ENCODE measurements at places on chromosomes 13 and 19. TPM values are rescaled to one million over a fixed set of nuclear protein-coding genes. Genes with fewer than 3 reads are reported as not detected.

- no peak for DNase-seq
Measured at GRCh38 chr13:40189898-40190630, 476.4 kb downstream of the FOXO1 start.

DNA sequence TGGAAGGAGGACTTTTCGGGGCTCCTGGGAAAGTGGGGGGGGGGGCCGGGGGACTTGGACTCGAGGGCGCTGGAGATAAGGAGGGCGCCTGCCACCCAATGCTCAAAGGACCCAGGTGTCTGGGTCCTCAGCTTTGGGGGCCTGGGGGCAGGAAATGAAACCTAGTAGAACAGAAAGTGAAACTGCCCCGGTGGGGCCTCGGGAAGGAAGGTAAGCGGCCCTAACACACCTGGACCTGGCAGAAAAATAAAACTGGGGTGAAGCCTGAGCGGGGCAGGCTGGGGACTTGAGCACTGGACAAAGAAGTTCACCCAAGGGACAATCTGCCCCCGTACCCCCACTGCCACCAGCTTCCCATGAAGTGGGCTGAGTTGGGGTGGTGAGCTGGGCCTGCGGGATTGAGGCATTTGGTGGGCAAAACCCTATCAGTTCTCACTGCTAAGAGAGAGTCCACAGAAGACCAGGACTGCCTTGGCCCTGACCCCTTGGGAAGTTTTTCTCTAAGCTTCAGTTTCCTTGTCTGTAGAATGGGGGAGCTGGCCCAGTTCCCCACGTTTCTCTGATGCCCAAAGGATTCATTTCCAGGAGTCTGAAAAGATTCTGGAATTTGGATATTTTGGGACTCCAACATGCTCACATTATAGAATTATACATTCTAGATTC, 2.3 kb downstream of the PRKD2 start:
- peak; percentile 78 for DNase-seq

- no peak for DNase-seq
Measured at GRCh38 chr13:113083402-113084061, 22.1 kb upstream of the F7 start.

DNA sequence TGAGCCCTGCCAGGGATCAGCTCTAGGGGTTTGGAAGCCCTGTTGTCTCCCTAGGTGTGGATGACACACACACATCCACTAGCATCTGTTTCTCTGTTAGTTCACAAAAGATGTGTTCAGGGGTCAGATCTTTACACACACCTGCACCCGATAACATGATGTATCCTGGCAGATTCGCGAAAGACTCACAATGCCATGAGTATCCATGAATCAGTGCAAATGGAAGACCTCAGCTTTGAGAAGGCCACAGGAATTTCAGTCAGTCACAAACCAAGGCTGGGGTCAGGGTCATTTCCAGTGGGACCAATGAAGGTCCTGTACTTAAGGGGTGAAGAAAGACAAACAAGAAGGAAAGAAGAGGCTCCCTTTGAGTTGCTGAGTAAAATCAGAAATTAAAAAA, 898.2 kb downstream of the UQCRFS1 start:
- no peak for DNase-seq

DNA sequence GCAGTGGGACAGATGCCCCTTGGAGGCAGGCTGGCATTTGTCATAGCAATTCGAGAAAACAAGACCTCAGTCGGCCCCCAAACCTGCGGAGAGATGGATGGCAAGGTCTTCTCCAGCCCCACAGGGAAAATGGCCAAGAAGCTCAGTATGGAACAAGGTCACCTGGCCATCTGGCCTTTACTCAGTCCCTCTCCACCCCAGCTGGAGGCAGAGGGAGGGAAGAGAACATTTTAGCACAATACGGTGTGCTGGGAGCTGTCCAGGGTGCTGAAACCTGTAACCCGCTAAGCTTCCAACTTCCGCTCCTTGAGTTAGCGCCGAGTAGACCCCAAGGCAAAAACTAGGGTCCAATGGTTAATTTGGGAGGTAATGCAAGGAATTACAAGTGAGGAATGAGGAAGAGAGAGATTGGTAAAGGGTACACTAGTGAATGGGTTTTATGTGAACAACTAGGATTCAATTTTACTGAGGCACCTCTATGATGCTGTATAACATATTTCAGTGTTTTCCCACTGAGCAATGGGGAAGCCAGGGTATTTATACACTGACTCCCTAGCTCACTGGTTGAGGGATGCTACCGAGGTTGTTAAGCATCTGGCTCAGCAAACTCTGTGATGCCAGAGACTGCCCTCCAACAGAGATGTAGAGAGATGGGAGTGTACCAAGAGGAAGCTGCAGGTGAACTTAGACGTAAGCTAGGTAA, 64.3 kb downstream of the CACNA1A start:
- DNase-seq, result peak; percentile 28

- DNase-seq, result no peak
Measured at GRCh38 chr19:14558370-14559066, 13.3 kb downstream of the NDUFB7 start.

- no peak for DNase-seq
Measured at GRCh38 chr13:33730619-33731018, 87.3 kb upstream of the RFC3 start.

- DNase-seq, result no peak
Measured at GRCh38 chr19:17762505-17763229, 11.4 kb downstream of the FCHO1 start.

- peak; percentile 88 for DNase-seq
Measured at GRCh38 chr19:34772697-34773554, at the start of gene ZNF599. ZNF599 (minus strand) TSS chr19:34773215; CDS start chr19:34772841, 374 bp downstream.

- DNase-seq, result no peak
Measured at GRCh38 chr13:40398065-40398464, 268.4 kb downstream of the FOXO1 start.

DNA sequence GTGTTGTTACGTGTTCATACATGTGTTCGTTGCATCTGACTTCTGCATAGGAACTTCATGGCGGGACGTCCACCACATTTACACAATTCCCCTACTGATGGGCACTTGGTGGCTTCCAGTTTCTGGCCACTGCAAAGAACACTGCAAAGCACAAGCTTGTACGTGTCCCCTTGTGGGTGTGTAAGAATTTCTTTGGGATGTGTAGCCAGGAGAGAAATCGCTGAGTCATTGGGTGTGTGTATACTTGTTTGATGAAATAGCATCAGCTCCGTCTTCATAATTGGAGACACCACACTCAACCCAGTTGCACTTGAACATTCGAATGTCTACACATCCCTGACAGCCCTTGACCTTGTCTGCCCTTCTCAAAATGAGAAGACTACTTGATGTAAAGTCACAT, 19.2 kb downstream of the KLK5 start:
- no peak for DNase-seq

DNA sequence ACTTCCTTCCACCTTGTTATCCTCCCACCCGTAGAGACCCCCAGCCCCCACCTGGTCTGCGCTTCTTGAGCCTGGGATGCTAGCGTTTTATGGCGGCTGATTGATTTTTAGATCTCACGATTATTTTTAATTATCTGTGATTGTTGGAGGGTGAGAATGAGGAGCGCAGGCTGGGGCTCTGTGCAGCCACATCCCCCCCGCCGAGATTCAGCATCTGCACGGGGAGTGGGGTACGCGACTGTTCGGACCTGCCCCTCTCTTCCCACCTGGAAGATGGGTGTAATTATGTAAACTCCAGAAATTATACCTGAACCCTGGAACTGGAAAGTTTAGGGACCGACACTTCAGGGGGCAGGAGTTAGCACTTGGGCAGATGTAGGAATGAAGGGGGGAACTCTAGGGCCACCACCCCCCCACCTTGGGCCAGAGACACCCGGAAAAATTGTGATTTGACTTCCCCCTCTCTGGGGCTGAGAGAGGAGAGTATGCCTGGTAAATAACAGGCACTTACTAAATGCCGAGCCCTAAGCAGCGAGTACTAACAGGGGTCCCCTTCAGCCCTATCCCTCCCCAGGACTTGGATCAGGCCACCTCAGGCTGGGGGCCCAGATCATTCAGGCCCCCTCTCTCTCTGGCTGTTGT, 1.8 kb upstream of the ONECUT3 start:
- DNase-seq, result peak; percentile 6

DNA sequence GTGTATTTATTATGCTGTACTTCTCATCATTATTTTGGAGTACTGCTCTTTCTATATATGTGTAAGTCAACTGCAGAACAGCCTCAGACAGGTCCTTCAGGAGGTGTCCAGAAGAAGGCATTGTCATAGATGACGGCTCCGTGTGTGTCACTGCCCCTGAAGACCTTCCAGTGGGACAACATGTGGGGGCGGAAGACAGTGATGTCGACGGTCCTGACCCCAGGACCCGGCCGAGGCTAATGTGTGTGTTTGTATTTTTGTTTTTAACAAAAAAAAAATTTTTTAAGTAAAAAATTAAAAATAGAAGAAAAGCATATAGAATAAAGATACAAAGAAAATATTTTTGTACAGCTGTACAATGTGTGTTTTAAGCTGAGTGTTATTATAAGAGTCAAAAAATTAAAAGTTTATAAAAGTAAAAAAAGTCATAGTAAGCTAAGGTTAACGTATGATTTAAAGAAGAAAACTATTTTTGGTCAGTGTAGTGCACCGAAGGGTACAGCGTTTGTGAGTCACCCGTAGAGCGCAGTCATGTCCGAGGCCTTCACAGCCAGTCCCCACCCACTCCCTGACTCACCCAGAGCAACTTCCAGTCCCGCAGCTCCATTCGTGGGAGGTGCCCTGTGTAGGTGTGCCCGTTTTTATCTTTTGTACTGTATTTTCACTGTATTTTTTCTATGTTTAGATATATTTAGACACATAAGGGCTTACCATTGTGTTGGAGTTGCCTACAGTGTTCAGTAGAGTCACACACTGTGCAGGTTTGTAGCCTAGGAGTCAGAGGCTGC, 42.2 kb upstream of the SPACA7 start:
- no peak for DNase-seq

GRCh38 chr19:46731584-46731983, 14.3 kb upstream of the FKRP start:
- DNase-seq, result no peak

DNA sequence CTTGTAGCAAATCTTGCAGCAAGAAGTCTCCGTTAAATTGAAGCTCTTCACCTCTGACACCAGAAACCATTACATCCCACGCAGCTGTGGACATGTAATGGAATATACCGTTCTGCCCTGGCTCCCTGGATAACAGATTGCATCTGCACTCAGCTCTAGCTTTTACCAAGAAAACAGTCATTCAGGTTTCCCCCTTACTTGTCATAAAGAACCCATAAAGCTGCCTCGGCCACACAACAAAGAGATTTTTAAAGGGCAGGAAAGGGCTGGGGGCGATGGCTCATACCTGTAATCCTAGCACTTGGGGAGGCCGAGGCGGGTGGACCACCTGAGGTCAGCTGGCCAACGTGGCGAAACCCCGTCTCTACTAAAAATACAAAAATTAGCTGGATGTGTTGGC, 127.6 kb upstream of the RFC3 start:
- no peak for DNase-seq

GRCh38 chr19:4768934-4769777, 22.4 kb upstream of the FEM1A start:
- DNase-seq, result peak; percentile 88

GRCh38 chr19:34328982-34329381, 36.0 kb upstream of the GPI start:
- no peak for DNase-seq

DNA sequence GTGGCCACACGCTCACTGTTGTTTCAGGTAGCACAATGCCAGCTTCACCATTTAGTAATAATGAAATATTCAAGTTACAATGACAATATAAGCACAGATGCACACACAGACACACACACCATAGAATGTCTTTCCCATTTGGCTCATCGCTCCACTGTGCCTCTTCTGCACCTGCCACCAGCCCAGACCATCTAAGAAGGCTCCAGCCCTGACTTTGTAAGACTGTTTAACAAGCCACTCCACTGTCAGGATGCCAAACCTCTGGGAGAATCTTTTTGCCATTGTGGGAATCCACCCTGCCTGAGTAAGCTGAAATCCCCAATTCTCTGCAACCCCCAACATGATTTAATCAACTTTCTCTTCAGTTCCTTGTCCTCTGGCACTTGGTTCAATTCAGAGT, 60.6 kb downstream of the LHFPL6 start:
- DNase-seq, result no peak

DNA sequence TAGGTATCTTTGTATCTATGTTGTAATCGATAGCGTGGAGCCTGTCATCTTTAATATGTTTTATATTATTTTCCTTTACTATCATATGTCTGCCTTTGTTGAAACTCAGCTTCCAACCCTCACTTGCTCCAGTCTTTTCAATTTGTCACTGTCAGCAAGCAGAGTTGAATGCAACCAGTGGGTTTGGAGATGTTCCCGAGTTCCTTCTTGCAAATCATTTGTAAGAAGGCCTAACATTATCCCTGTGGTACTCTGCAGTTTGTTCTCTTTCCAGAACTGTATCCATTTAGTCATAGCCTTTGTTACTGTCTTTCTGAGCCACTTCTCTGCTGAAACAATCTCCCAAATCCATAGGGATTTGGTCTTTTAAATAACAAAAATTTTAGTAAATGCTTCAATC, 41.8 kb downstream of the RNASEH2B start:
- DNase-seq, result no peak

DNA sequence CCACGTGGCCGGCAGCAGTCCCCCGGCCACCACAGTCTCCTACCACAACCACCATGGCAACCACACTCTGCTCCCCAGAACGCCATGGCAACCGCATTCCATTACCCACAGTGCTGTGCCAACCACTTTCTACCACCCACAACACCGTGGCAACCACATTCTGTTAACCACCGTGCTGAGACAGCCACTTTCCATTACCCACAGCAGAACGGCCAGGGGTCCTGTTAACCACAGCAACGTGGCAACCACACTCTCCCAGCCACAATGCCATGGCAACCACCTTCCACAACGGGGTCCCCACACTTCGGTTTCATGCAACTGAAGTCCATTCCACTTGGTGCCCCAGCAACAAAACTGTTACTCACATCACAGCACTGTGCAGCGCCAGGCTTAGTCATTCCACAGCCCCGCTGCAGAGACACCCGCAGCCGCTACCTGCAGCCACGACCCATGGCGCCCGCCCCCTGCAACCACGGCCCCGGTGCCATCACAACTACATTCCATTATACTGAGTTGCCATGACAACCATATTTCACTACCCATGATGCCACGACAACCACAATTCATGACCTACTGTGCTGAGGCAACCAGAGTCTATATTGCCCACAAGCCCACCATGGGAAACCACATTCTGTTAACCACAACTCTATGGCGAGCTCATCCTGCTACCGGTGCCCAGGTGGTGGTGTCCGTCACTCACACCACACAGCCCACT, 10.0 kb downstream of the DPF1 start:
- peak; percentile 59 for DNase-seq

OXGR1 gene
- not detected for total RNA-seq

PNMA8A gene
- total RNA-seq, result 0.26 TPM

CCDC8 gene
- not detected for total RNA-seq

OR10H2 gene
- not detected for total RNA-seq

LYPD3 gene
- total RNA-seq, result 3.7 TPM

ZNF274 gene
- 76.5 TPM for total RNA-seq

TMEM190 gene
- not detected for total RNA-seq

ERICH4 gene
- not detected for total RNA-seq

ACOD1 gene
- not detected for total RNA-seq

GIPR gene
- total RNA-seq, result 6.4 TPM

SKA3 gene
- total RNA-seq, result 0.33 TPM

COL4A1 gene
- total RNA-seq, result not detected
